ENCODE measurements at places on chromosomes 4 and X. TPM values are rescaled to one million over a fixed set of nuclear protein-coding genes. Genes with fewer than 3 reads are reported as not detected.

The GLRA3 gene
- total RNA-seq = not detected

The DCAF12L1 gene
- not detected for total RNA-seq

The SEPSECS gene
- total RNA-seq = 7.2 TPM

DNA sequence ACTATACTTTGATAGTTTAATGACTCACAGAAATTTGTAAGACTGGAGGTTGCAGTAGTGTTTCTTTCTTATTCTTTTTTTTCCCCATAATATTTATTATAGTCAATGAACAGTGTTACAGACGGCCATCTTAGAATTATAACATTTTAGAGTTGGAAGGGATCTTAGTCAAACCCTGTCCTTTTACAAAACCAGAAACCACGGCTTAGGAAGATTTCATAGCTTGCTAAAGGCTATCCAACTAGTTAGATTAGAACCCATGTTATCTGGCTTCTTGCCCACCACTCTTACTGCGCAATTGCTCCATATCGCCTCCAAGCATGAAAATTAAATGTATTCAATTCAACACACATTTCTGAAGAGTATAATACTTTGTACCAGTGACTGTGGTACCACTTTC, 1.1 kb downstream of the XIAP start:
- H3K27ac ChIP-seq = peak overlapping the region; percentile 88
- no peaks in the 10 kb centered on the region for H3K4me1 ChIP-seq
- no peaks in the 10 kb centered on the region for H3K36me3 ChIP-seq
- peak overlapping the region; percentile 84 for H3K4me3 ChIP-seq

GRCh38 chrX:134885336-134886001, 105.3 kb upstream of the SMIM10 start:
- H3K27ac ChIP-seq = no peak overlapping the region
- no peaks in the 10 kb centered on the region for H3K36me3 ChIP-seq
- no peak for DNase-seq
- no peaks in the 10 kb centered on the region for H3K27me3 ChIP-seq
- no peak overlapping the region for H3K4me3 ChIP-seq

DNA sequence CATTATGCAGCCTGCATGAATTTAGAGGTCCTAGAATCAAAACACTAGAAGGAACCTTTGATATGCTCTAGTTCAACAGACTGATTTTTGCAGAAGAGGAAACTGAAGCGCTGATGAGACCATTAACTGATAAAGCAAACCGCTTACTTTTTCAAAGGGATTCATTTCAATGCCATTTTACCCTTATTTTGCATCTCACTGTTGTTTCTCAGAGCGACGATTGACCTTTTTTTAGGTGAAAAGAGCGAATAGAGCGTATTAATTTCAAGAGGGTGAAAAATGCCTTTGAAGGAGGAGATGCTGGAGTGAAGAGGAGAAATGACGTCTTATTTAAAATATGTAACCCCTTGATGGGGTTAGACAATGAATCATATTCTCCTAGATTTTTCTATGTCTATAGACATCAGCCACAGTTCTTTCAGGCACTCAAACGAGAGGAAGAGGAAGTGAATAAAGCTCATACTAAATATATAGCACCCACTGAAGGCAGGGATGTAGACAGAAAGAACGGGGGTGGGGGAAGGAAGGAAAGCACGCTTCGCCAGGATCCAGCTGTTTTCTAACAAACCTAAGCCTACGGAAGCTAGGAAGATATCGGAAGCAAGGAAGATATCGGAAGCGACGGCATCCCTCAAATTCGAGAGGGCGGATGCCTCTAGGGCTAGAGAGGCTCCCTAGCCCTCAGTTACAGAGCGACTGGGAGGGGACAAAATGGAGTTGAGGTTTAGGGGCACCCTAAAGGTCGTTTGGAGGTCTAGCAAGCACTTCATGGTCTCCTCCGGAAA, 848 bp downstream of the ACSL4 start:
- peak overlapping the region; percentile 69 for H3K4me3 ChIP-seq
- H3K27me3 ChIP-seq = no peaks in the 10 kb centered on the region
- H3K27ac ChIP-seq = peak overlapping the region; percentile 88

All from GM12878 (cell line).